ENCODE measurements at places on chromosomes 13 and 19. TPM values are rescaled to one million over a fixed set of nuclear protein-coding genes. Genes with fewer than 3 reads are reported as not detected.

The C5AR1 gene
- 0.33 TPM for polyA plus RNA-seq

The F10 gene
- polyA plus RNA-seq, result 3.5 TPM

The THSD8 gene
- polyA plus RNA-seq, result 3.4 TPM

GRCh38 chr19:39194832-39195542 is 1.8 kb upstream of the NCCRP1 start:
- no peak for DNase-seq

- DNase-seq, result no peak
Observed at GRCh38 chr13:77338961-77339401, 12.1 kb upstream of the MYCBP2 start.

DNA sequence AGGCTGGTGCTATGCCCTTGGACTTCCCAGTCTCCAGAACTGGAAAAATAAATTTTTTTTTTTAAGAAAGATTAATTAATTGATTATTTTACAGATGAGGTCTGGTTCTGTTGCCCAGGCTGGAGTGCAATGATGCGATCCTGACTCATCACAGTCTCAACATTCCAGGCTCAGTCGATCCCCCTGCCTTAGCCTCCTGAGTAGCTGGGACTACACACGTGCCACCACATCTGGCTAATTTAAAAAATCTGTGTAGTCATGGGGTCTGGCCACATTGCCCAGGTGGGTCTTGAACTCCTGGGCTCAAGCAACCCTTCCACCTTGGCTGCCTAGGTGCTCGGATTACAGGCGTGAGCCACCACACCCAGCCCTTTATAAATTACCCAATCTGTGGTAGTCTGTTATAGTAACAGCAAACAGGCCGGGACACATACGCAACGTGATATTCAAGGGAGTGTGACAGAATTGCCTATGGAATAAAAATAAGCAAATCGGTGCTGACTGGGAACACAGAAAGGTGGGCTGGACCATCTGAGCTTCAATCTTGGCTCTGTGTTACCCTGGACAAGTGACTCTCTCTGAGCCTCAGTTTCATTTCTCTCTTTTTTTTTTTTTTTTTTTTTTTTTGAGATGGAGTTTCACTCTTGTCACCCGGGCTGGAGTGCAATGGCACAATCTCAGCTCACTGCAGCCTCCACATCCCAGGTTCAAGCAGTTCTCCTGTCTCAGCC is 42.8 kb downstream of the PIN1 start:
- no peak for DNase-seq

DNA sequence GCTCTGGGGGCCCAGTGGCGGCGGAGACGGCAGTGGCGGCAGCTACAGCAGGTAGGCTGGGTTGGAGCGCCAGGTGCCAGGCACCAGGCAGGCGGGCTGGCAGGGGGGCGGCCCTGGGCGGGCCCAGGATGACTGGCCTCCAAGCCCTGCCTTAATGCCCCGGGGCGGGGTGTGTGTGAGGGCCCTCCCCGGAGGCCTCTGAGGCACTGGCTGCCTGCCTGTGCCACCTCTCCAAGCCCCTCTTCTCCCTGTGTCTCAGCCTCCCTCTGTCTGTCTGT is at the start of gene KLK11:
Gene KLK11, minus strand, starts transcription at position 63 of the 278 bp plus-strand sequence. CDS start 985 bp downstream, outside the sequence.
- DNase-seq, result no peak

DNA sequence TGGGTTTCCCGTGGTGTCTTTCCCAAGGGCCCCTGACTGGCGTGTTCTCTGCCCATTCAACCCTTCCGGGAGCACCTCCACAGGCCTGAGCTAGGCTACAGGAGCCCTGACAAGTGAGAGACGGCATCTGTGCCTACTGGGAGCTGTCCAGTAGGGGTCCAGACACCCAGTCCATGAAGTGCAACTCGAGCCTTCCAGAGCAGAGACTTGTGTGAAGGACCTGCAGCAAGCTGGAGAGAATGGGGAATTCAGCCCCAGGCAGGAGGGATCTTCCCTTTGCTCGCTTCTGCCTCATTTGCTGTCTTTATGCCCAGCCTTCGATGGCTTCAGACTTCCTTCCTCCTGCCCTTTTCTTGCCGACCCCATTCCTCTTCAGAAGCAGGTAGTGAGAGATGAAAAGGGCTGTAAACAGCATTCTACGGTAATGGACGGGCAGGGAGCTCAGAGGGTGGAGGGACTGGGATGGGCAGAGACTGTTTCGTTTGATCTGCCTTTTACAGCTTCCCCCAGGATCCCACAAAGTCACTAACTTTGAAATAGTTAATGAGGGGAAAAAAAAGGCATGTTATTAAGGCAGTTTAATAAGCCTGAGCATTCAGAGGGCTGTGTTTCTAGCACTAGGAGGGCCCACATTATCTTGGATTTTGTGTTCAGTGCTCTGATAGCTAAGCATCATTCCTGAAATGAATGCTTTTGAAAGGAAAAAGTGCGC is 327.6 kb downstream of the FGF9 start:
- DNase-seq, result no peak

GRCh38 chr13:25112695-25113255 is 16.8 kb downstream of the PABPC3 start:
- no peak for DNase-seq

DNA sequence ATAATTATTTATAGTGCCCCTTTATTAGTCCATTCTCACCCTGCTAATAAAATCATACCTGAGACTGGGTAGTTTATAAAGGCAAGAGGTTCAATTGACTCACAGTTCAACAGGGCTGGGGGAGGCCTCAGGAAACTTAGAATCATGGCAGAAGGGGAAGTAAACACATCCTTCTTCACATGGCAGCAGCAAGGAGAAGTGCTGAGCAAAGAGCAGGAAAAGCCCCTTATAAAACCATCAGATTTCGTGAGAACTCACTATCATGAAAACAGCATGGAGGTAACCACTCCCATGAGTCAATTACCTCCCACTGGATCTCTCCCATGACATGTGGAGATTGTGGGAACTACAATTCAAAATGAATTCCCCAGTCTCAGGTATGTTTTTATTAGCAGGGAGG is 89.9 kb upstream of the STARD13 start:
- no peak for DNase-seq

DNA sequence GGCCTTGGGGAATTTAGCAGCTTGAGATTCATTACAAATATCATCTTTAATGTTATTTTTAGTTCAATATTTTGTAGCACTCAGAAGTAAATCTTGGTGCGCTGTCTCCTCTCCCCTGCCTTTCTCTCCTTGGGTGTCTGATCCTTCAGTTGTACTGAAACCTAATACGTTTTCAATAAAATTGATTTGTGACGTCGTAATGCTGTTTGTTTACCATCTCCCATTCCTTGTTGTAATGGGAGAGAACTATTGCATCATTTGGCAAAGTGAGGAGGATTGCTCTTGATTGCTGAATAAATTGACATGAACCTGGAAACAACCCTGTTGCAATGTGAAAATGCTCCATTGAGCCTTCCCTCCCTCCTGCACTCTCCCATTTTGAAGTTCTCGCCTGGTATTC is 43.2 kb upstream of the TSHZ3 start:
- DNase-seq, result no peak

GRCh38 chr19:45446295-45446694 is 21.5 kb upstream of the FOSB start:
- no peak for DNase-seq

- DNase-seq, result no peak
Observed at GRCh38 chr13:74316547-74316946, 182.3 kb upstream of the KLF12 start.

DNA sequence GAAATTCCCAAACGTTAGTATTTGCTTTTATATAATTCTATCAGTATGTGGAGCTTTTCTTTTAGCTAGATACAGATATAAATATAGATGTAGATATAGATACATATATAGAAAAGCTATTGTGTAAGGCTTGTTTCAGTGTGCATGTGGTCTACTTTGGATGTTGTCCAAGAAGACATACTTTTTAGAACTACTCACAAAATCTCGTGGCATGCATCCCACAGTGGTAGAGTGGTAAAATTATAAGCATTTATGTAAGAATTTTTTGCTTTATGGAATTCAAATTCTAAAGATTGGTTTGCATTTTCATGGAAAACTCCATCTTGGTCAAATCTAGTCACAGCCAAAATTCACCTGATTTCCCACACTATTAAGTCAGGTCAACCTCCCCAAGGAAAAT is 880.4 kb downstream of the EFNB2 start:
- no peak for DNase-seq

GRCh38 chr19:42427313-42427712 is at the start of gene LIPE:
Gene LIPE (minus strand): TSS chr19:42427388. CDS start chr19:42427149, 239 bp downstream.
- DNase-seq, result no peak

- no peak for DNase-seq
Observed at GRCh38 chr13:113468472-113469201, 15.3 kb upstream of the ADPRHL1 start.

All from H1 (cell line).